ENCODE measurements at places on chromosomes 7 and 10. TPM values are rescaled to one million over a fixed set of nuclear protein-coding genes. Genes with fewer than 3 reads are reported as not detected.

DNA sequence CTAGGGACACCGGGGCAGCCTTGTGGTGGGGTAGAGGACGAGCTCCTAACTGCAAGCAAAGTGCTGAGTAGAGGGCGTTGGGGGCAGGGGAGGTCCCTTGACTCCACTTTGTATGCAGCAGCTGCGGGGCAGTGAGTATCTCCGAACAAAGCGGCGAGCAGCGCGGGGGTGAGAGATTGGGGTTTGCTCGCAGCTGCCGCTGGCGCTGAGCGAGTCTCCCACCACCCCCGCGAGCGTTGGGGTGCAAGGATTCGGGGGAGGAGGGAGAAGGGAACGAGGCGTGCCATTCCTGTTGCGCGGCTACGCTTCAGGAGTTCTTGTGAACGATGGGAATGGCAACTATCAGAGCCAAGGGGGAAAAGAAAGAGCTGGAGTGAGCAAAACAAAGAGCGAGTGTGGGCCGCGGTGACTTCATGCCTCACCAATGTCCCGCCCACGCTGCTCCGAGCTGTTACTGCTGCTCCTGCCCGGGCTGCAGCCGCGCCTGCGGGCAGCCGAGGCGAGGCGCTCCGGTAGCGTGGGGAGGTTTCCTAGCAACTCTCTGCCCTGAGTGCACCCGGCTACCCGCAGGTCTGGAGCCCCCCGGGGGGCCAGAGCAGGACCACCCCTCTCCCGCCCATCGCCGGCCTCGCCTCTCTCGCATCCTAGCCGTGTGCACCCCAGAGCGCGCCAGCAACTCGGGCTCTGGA, at the start of gene ITGB8:
TSS of gene ITGB8 (plus strand) at position 662 of the 689 bp plus-strand sequence. CDS start 907 bp downstream, outside the sequence.
- DNase-seq: peak; percentile 89

DNA sequence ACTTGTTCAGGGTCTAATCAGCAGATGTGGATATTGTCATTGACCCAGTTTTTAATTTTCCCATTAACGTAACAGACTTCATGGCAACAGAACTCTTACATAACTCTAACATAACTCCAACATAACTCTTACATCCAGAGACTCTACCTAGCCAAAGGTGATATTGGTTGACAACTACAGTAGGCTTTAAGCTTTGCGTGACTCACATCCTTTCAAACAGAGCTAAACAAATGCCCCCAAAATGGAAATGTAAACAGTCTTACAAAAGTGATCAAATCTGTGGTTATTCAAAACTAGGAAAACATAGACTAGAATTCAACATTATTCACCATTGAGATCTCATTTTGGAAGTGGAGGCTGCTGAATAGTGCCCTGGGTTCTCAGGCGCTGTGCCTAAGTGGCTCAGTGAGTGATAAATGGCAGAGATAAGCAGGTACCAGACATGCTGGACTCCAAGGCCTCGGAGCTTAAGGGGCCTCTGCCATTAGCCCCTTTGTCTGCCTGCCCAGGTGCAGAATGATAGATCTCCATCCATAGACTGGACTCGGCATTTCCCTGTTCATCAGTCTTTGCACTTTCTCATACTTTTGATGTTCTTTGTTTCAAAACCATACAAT, 34.3 kb upstream of the BTBD16 start:
- DNase-seq: no peak

DNA sequence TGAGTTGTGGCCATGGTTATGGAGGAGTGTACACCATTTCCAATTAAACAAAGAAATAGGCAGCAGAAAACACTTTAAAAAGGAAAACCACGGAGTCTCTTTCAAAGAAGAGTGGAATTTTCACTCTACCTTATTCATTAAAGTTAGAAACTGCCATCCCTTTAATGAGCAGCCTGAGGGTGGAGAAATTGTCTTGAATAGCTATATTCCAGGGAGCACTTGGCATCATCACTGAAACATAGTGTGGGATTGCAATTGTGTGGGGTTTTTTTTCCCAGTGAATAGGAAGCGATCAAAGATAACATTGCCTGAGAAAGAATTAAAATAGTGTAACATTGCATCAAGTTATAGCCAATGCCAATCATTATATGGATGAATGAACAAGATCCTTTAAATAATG, 191.6 kb downstream of the TEX36 start:
- DNase-seq: no peak

GRCh38 chr7:23114896-23115295, 9.3 kb downstream of the KLHL7 start:
- no peak for DNase-seq

- peak; percentile 92 for DNase-seq
These were observed 49.5 kb upstream of the CAPZA2 start for GRCh38 chr7:116812860-116813259.

DNA sequence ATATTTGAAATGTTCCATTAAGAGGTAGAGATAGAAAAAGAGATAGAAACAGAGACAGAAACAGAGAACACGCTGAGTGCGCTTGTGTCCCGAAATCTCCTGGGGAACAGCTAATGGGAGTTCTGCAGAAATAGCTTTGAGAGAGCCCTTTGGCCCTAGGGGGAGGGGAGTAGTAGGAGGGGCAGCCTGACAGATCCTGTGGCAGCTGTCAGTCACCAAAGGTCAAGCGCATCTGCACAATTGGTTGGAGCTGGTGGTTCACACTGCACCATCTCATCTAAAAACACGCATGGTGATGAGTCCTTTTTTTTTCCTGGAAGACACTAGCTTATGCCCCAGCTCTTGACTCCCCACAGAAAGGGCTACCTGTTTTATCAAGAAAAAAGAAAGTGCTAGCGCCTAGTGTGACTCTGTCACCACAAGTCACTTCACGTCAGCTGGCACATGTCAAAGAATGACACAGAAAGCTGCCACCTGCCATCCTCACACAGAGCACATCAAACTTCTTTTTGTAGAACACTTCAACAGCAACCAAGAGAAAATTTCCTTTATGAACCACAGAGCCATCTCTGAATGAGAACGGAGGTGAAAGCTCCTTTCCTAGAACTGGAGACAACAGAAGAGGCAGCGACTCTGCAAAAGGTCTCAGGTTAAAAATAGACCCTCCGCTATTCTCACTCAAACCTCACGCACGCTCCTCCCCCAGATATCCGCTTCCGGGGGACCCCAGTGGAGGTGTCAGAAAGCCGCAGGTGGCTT, 125.7 kb downstream of the GFRA1 start:
- no peak for DNase-seq

DNA sequence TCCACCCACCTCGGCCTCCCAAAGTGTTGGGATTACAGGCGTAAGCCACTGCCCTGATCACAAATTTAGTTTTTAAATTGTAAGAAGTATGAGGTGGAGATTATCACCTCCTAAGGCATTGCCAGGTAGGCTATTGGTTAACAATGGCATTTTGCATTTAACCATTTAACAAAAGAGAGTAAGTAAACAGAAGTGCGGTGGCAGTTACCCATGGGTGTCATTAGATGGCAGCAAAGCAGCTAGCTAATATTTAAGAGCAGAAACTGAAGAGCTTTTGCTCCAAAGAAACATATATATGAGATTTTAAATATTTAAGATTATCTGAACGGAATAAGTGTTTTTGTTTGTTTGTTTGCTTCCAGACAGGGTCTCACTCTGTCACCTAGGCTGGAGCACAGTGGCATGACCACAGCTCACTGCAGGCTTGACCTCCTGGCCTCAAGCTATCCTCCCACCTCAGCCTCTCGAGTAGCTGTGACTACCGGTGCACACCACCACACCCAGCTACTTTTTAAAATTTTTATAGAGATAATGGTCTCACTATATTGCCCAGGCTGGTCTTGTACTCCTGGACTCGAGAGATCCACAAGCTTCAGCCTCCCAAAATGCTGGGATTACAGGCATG, 325.5 kb upstream of the C7orf33 start:
- no peak for DNase-seq

- no peak for DNase-seq
These were observed 96.2 kb downstream of the NPTX2 start for GRCh38 chr7:98713165-98713810.

DNA sequence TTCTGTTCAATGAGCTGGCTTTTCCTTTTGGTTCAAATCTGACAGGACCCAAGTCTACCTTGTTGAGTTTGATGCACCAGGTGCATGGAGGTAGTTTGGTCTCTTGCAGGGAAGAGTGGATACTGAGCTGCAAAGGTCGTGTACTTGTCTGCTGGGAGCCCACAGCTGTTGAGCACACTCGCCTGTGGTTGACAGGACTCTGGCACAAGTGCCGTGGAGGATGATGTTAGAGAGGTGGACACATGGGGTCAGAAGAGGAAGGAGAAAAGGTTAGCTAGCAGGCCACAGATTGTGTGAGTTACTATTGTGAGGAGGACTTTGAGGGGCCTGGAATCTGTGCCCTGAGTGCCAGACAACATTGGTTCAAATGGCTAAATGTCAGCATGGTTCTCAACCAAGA, 197.3 kb downstream of the CREB5 start:
- no peak for DNase-seq

- no peak for DNase-seq
These were observed 20.9 kb downstream of the INSYN2A start for GRCh38 chr10:127175357-127176110.

DNA sequence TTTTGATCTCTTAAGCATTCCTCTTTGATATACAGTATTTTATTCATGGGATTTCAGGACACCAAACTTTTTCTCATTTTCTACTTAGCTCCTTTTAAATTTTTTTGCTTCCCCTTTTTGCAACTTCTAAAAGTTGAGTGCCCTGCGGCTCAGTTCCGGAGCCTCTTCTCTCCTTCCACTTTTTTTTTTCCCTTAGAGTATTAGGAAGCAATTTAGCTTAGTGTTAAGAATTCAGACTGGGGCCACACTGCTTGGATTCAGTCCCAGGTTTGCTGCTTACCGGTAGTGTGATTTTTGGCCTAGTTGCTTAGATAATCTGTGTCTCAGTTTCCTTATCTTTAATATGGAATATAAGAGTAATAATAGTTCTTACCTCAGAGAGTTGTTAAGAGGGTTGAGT, 3.4 kb downstream of the STAM start:
- DNase-seq: no peak

GRCh38 chr7:29915481-29916215, 74.0 kb downstream of the SCRN1 start:
- no peak for DNase-seq

- no peak for DNase-seq
These were observed 27.1 kb upstream of the AKAP9 start for GRCh38 chr7:91913612-91914011.

DNA sequence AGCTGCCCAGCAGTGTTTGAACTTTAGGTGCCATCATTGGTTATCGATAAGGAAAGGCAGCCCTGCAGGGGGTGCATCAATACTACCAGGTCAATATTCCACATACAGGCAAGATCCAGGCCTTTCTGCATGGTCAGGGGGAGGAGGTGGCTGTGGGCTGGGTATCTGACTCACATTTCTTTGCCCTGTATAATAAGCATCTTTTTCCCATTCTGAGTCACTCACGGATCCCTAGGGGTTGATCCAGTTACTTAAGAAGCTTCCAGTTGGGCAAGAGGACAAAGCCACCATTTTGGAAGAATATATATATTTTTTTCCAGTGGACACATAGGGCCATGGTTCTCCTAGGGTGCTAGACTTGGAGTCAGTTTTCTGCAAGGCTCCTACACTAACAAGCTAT, 114.2 kb upstream of the HABP2 start:
- DNase-seq: no peak

DNA sequence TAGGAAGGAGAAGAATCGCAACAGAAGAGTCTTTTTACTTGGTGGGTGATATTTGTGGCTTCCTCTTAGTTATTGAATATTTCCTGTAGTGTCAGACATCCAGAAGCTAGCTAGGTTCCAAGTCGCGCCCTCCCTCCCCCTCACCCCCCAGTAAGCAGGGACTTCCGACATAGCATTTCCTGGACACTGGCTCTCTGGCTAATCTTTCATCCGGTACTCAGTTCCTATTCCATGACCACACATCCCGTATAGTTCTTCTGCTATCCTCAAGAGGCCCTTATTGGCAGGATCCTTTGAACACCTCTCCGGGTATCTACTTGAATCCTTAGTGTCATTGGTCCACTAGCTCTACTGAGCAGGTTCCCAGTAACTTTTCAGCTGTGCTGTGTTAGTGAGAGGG, 167.8 kb downstream of the HDAC9 start:
- DNase-seq: no peak

DNA sequence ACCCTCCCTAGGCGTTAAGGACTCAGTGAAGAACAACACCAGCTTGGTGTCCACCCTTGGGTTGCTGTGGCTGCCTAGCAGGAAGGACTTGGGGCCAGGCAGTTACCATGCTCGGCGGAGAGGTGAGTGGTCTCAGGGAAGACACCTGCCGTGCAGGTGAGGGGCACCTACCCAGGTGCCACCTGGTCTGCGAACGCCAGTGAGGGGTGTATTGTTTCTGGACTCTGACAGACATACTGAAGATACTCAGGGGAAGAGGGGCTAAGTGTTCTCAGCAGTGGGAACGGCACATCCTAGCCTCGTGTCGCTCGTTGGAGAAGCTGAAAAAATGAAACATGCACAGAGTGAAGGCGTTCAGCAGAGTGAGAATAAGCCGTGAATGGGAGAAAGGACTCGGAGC, 22.6 kb downstream of the DOCK1 start:
- DNase-seq: no peak

Gene NYAP1
- 3.5 TPM for polyA plus RNA-seq

Gene CYP2W1
- 598 TPM for polyA plus RNA-seq

Gene SAP25
- 7.9 TPM for polyA plus RNA-seq

Gene CDC123
- polyA plus RNA-seq: 52.3 TPM

Data from large intestine (tissue), 12 donors.